ENCODE measurements at places on chromosomes 2 and 18.

DNA sequence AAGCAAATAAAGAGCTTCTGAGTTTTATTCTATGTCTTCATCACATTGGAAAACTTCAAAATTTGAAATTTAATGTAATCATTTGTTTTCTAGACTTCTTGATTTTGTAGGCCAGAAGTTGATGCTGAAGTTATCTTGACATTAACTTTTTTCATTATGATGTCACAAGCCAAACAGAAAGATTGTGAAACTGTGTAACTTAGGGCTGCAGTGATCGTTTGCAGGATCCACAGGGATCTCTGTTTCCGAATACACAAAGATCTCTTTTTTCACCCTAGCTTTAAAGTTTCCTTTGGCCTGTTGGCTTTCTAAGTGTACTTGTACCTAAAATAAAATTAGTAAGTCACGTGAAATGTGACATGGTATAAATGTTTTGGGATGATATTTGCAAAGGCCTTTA, 594.9 kb upstream of the CDH2 start:
- no peak for DNase-seq

- DNase-seq = no peak
These were observed 418.9 kb downstream of the IRS1 start for GRCh38 chr2:226380679-226381078.

GRCh38 chr2:217249121-217250012, 389.5 kb upstream of the TNP1 start:
- DNase-seq = no peak

DNA sequence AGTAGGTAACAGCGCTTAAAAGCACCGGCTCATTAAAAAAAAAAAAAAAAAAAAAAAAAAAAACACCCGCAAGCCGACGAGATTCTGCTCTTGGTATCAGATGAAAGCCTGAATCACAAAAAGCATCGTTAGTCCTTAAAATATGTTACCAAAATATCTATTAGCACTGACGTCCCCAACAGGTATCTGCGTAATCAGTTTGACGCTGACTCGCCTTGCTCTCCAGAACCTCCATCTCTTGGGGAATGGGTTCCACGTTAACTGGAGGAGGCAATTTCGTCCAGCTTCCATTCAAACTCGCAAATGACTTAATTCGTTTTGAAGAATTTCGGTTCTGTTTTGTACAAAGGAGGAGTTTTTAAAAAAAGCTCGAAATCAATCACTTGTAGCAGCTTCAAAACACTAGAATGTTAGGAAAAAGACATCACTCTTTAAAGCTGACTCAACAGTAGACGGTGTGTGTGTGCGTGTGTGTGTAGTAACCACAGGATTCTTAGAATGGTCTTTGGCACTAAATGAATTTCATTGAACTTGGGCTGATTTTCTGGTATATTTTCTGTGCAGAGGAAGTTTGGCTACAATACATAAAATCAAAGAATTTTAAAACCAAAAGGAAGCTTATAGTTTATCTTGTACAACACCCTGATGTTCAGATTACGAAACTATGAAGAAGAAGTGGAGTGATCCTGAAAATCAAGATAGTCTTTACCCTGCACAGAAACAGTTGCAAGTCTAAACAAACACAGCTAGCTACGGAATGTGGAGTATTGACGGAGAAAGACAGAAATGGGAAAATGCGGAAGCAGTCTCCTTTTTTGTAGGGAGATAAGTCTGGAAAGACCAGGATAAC, 1.1 kb upstream of the PGAP1 start:
- peak; percentile 73 for DNase-seq

DNA sequence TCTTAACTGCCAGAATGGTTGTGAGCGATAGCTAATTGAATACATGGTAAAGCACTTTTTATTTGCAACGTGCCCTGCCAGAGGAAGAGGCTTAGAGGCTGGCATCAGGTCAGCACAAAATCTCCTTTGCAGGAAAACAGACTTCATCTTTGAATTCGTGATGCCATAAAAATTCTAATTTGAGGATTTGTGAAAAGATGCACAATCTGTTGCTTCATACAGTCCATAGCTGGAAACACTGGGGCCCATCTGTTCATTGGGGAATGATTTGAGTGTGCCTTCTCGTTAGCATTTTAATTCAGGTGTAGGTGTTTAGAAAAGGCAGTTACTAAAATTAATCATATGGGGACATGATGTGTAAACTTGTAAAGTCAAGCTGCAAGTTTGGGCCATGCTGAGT, 876.0 kb downstream of the SLC4A3 start:
- DNase-seq = no peak

DNA sequence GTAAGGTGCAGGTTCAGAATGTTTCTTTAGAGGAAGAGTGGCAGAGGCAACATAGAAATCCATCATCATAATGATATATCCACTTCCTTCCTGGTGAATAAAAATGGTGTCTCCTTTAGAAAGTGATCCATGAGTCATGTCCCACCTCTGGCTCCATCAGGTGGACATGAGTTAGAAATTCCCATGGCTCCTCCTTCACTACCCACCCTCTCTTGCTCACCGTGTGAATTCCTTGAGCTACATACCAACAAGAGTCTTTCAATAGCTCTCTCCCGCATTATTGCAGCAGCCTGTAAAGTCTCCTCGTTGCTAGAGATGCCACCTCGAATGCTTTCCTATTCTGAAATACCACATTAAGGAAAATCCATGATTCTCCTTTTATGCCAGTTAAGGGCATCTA, 317.6 kb downstream of the LNPK start:
- DNase-seq = no peak

GRCh38 chr2:191345788-191346187, 100.6 kb downstream of the MYO1B start:
- DNase-seq = no peak

GRCh38 chr2:70759446-70759845, 8.6 kb downstream of the ADD2 start:
- no peak for DNase-seq

DNA sequence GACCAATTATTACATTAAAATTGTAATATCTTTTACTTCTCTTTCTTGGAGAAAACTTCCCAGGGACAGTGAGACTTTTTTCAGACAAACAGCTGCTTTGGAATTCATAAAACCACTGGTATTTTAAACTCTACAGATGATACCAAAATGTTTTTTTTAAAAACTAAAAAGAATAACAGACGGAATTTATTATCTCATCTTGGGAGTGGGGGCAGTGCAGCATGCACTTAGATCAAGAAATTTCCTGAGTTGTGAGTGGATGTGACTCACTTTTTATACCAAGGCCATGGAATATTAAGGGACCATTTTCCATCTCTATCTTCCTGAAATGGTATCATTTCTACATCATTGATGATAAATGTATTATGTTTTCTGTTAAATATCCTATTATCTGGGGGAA, 422.8 kb upstream of the HNRNPA3 start:
- no peak for DNase-seq

- no peak for DNase-seq
These were observed 126.3 kb downstream of the IRS1 start for GRCh38 chr2:226673314-226673723.

DNA sequence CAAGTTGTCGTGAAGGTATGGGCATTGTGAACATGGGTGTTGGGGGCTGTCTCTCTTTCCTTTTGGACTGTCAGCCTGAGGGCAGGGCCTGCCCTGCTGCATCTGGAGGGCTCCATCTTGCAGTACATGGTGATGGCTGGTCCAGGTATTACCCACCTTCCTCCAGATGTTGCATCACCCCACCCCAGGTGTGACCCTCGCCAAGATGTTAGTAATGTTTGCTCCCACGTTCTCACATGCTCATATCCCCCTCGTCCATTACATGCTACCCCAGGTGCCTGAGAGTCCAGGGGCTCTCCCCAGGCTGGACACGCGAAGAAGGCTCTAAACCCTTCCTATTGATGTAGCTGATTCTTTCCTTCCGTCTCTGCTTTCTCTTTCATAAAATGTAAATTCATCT, 13.9 kb downstream of the ZAP70 start:
- DNase-seq = no peak

DNA sequence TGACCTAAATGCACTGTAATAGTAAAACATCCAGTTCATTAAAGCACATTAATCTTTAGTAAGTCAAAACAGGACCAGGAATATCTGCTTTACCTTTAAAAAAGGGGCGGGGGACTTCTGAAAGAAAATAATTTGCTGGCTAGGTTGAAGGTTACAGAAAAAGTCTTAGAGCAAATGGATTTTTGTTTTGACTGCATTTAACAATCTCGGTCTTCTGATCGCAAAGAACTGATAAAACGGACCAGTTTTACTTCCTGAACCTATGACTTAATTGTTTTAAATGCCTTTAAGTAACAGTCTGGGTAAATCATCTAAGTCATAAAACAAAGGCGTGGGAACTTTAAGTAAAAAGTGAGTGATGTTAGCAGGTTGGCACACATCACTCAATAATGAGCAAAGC, 783 bp downstream of the BUB1 start:
- DNase-seq = no peak

GRCh38 chr18:58443671-58444070, 185.2 kb downstream of the ALPK2 start:
- no peak for DNase-seq

- DNase-seq = no peak
These were observed 25.2 kb downstream of the SPRED2 start for GRCh38 chr2:65407240-65407639.

GRCh38 chr2:144078802-144079724, 440.9 kb downstream of the ZEB2 start:
- no peak for DNase-seq

GRCh38 chr2:208069186-208069585, 43.9 kb upstream of the PLEKHM3 start:
- DNase-seq = no peak

- no peak for DNase-seq
These were observed 70.5 kb upstream of the DLX2 start for GRCh38 chr2:172173174-172173706.

DNA sequence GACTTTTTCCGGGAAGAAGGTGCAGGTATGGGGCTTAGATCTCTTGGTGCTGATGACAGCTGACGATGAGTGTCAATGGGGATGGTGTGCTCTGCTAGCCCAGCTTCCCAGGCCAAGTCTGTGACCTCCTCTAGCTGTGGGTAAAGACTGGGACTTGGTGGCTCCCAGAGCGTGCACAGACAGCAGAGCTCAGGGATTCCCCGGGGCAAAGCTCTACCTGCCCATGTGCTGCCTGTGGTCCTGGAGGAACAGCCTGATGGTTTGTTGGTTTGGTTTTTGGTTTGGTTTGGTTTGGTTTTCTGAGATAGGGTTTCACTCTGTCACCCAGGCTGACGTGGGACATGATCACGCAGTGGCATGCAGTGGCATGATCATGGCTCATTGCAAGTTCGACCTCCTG, 19.2 kb downstream of the ATP6V1B1 start:
- DNase-seq = no peak

- no peak for DNase-seq
These were observed 63.8 kb downstream of the SOWAHC start for GRCh38 chr2:109677835-109678580.

DNA sequence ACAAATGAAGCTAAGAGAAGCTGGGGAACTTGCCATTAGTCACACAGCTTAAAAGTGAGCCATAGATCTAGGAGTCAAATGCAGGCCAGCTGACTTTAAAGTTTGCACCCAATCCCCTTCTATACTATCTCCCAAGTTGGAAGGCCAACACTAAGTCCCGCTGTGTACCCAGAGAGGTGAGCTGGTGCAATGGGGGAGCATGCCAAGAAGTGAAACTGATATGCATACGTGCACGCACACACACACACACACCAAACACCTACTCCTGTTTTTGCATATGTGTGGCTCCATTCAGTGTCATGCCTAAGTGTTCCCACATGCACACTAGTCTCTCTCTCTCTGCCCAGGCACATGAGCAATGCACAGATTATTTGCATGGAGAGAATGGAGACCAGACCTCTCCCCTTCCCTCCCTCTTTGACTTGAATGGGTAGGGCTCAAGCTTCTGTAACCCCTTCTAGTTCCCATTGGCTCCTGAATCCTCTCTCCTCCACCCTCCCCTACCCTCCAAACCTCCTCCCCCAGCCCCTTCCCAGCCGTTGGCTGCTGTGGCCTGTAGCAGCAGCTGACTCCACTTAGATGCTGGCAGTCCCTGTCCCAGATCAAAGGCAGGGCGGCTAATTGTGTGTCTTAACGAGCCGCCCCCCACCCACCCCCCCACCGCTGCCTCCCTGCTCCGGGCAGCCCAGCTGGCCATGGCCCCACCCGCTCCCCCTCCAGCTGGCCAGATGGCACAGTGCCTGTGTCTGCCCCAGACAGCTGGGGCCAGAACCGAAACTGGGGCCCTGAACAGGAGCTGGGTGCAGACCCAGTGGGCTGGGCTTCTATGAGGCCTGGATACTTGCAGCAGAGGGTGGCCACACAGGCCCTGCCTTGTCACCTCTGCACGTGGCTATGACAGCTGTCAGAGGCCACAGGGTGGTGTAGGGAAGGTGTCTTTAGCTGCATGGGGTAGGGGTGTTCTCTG, 5.6 kb downstream of the WNT10A start:
- no peak for DNase-seq

- DNase-seq = no peak
These were observed 90.6 kb upstream of the VWC2L start for GRCh38 chr2:214320211-214320610.

DNA sequence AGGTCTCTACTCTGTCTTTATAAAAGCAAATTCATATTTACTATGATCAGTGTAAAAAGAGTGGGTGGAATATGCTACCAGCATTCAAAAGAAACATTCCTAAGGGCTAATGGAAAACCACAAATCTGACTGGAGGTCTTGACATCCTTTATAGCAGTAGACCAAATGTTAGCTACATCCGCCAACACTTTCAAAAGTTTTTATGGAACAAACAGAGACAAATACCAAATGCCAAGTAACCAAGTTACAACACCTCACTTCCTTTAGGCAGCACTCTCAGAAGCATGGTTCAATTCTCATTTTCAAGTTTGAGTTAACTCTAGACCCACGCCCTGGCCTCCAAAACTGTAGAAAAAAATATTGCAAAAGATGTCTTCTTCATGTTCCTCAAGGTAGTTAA, 78.3 kb upstream of the SETBP1 start:
- DNase-seq = no peak

- DNase-seq = no peak
These were observed 70.1 kb upstream of the ASB18 start for GRCh38 chr2:236334122-236334876.

GRCh38 chr2:108320326-108320922, 31.7 kb downstream of the SULT1C2 start:
- DNase-seq = no peak

- DNase-seq = no peak
These were observed 357.5 kb downstream of the PTPRM start for GRCh38 chr18:7924616-7925015.

- DNase-seq = no peak
These were observed 45.1 kb downstream of the CDH19 start for GRCh38 chr18:66558773-66559172.

GRCh38 chr2:160469164-160469563, 24.4 kb downstream of the RBMS1 start:
- DNase-seq = no peak

- peak; percentile 39 for DNase-seq
These were observed 102.1 kb downstream of the ATAD2B start for GRCh38 chr2:23824777-23825212.
